ENCODE measurements at places on chromosomes 13 and 19.

- DNase-seq: no peak
These were observed 28.2 kb downstream of the IGFL2 start for GRCh38 chr19:46176116-46176860.

DNA sequence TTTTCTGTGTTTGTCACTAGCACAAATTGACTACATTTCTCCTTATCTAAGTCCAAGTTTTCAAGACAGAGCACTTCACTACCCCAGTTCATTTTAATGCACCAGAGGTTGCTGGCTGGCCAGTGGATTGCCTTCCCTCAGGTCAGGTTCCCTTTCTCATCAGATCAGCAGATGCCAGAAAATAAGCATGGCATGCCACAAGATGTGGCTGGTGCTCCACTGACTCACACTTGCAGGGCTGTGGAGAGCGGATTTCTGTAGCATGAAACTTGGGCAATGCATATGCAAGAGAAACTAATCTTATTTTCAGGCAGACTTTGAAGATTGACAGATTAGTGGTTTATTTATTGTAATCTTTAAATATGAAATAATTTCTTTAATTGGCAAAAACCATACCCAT lies 79.5 kb downstream of the RUBCNL start:
- DNase-seq: no peak

GRCh38 chr13:77437267-77437666 lies 98.2 kb upstream of the SCEL start:
- DNase-seq: no peak

DNA sequence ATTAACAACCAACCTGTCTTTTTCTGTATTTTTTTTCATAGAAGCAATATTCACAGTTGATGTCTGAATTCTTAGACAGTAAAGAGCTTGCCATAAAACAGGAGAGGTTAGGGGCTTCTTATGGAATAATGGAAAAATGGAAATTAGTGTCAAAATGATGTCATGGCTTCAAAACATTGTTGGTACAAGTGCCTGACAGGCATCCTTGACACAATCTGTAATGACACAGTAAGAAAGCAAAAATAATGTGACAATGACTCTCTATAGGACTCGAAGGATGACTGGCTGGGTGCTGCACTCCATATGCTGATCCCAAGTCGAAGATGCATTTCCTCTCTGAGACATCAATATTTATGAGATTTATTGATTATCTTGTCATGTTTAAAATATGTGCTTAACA lies 205.3 kb upstream of the DACH1 start:
- DNase-seq: no peak

DNA sequence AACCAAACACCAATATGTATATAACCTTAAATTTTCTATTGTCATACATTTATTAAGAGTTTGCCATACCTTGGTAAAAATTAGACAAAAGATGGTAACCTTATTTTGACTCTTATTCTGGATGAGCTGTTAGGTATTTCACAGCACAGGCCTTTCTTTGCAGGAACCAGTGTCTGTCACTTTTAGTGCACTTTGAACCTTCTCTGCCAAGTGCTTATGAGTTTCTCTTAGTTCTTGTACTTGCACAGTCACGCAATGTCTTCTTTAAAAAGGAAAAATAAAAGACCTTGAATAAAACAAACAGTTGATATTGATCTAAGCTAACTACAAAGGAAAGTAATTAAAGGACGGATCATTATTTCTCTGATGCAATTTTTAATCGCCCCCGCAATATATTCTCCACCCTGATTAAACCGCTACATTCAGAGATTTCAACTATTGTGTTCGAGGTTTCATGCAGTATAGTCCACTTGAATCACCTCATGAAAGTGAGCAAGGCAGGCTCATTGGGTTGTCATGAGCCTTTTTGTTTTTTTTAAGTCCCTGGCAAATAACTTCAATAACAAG lies 534.5 kb downstream of the KLF5 start:
- DNase-seq: no peak
